ENCODE measurements at places on chromosomes 3 and 15.

DNA sequence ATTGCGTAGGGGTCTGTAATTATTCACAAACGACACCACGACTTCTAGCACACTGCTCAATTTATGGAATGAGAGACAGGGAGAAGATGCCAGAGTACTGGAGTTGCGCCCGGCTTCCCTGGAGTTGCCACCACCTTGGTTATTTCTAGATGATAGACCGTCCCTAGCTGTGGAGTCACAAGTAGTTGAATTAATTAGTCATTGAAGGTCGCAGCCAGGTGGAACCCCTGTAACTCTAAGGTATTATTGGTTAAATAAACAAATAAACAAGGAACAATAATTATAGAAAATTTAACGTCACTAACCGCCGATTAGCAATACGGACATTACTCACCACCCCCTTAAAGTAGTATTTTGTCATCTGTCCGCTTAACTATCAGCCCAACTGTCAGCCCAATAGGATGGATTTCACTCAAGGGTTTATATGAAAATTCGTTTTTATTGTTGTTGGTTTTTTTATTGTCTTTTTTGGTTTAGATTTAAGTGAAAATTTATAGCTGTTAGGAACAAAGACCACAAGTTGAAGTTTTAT is 911 bp upstream of the AZI2 start:
- peak; percentile 51 for DNase-seq

- no peak for DNase-seq
Observed at GRCh38 chr3:56980243-56980642, 80.2 kb upstream of the SPATA12 start.

DNA sequence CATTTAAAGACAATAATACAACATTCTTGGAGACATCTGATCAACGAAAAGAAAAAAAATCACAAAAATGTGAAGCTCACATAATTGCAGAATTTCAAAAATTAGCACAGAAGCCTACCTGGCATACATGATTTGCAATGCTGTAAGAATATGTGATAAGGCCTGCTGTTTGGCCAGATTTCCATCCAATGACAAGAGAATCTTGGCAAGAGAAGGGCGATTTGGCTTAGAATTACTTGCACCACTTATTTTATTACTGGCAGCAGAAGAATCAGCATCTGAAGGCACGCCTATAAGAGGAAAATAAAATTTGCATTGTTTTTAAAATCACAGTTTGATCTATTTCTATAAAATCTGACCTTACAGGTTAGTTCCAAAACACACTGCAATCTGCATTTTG is 70.3 kb upstream of the OCA2 start:
- DNase-seq = no peak

GRCh38 chr3:182914341-182914740 is 66.0 kb downstream of the DCUN1D1 start:
- DNase-seq = no peak

DNA sequence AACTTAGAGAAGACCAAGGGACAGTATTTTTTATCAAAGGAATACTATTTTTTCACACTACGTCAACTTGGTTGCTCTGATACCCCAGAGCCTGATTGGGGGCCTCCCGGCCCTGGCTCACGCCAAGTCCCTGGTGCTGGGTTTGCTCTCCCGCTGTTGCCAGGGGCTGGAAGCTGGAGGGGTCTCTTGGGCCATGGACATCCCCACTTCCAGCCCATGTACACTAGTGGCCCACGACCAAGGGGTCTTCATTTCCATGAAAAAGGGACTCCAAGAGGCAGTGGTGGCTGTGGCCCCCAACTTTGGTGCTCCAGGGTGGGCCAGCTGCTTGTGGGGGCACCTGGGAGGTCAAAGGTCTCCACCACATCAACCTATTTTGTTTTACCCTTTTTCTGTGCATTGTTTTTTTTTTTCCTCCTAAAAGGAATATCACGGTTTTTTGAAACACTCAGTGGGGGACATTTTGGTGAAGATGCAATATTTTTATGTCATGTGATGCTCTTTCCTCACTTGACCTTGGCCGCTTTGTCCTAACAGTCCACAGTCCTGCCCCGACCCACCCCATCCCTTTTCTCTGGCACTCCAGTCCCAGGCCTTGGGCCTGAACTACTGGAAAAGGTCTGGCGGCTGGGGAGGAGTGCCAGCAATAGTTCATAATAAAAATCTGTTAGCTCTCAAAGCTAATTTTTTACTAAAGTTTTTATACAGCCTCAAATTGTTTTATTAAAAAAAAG is 20.3 kb upstream of the BSN start:
- no peak for DNase-seq

DNA sequence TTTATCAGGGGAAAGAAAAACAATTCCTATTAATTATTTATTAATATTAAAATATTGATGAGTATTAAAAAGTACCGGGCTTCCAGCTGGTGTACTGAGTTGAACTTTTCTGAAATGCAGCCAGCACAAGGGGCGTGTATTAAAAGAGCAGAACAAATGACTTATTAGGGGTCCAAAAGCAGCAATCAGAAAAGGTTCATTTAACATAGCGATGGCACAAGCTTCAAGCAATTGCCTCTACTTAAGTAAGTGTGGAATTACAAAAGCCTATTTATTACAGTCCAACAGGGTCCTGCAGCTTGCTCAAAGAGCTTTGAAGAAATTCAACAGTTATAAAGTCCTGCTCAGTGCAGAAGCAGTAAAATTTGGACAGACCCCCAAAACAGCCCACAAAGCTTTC is 285.6 kb downstream of the EPHA3 start:
- DNase-seq = no peak

GRCh38 chr3:133893683-133894352 is 1.9 kb downstream of the RAB6B start:
- no peak for DNase-seq

GRCh38 chr15:77410701-77411618 is 8.9 kb downstream of the PEAK1 start:
- no peak for DNase-seq

DNA sequence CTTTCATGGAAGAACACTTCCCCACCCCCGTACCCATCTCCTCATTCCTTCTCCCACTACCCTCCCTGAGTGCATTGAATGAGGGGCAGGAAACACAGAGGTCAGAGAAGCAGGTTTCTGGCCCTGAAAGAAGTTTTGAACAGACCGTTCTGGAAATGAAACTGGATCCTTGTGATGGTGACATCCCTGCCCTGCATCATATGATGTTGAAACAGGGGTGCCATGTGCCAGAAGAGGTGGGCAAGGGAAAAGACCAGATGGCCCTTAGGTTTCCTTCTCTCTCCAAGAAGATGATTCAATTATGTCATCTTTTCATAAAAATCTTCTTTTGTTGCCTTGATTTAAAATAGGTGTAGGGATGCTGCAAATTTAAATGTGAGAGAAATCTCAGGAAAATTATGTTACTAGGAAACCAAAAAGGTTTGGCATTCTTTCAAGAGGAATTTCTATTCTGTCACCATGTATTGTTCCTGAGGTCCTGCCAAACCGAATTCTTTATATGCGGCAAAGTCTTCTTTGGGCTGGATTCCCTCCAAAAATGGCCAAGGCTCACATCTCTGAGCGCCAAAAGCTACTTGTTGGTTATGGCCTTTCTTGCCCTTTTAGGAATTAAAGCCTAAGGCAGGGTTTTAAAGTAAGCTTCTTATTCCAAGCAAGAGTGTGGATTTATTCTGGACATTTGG is 19.9 kb upstream of the TNFAIP8L3 start:
- no peak for DNase-seq

DNA sequence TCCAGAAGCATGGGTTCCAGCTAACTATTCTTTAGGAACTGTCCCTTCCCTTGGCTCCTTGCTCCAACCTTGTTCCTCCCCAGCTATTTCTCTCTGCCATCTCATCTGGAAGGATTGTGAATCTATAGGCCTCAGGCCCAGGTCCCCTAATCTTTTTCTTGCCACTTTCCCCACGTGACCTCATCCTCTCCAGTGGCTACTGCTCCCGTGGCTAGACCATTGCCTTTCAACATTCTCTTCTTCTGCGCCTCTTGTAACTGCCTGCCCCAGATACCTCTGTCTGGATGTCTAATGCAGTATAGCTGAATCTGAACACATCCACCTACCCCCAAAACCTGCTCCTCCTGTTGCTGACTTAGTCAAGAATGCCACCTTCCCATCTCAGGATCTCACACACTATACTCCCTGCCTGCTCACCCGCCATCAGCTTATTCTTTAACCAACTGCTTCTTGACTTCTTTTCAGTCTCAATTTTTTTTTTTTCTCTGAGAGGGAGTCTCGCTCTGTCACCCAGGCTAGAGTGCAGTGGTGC is 5.2 kb downstream of the GPX1 start:
- no peak for DNase-seq

DNA sequence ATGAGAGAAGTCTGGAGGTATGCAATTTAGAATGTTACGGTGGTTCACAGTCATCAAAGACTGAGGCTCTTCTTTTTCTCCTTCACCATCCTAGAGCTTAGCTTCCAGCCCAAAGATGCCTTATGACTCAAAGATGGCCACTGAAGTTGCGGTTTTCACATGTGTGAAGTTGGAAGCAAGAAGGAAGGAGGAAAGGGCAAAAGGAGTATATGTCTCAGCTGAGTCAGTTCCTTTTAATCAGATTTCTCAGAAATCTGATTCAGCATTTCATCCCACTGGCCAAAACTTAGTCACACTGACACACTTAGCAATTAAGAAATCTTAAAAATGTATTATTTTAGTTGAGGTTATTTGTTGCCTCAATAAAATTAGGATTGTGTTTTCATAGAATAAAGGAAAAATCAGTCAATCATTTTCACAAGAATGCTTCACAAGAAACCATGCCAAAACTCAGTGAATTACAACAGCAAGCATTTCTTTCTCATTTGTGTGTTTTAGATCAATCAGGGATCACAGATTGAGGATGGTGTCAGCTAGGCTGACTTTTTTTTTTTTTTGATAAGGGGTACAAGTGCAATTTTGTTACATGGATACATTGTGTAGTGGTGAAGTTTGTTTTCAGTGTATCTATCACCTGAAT is 211.1 kb upstream of the GADL1 start:
- no peak for DNase-seq

- DNase-seq = no peak
Observed at GRCh38 chr3:61730056-61730455, 168.7 kb downstream of the PTPRG start.

DNA sequence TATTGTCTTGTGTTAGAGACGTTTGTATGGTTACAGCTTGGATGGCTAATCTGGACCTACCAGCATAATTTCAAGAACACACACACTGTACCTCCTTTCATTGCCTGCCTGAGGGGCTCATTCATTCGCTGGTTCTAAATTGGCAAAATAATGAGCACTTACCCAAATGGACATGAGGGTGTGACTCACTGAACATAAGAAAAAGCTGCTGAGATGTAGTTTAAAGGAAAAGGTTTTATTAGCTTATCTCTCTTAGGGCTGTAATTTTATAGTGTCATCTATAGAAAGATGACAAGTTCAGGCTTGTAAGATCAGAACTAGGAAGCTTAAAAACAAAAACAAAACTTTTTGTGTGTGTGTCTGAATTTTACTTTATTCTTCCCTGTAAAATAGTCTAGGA is 120.7 kb upstream of the WNT7A start:
- no peak for DNase-seq

- DNase-seq = no peak
Observed at GRCh38 chr3:29414468-29415224, 133.8 kb downstream of the RBMS3 start.

- no peak for DNase-seq
Observed at GRCh38 chr3:14767245-14768051, 51.3 kb upstream of the FGD5 start.

DNA sequence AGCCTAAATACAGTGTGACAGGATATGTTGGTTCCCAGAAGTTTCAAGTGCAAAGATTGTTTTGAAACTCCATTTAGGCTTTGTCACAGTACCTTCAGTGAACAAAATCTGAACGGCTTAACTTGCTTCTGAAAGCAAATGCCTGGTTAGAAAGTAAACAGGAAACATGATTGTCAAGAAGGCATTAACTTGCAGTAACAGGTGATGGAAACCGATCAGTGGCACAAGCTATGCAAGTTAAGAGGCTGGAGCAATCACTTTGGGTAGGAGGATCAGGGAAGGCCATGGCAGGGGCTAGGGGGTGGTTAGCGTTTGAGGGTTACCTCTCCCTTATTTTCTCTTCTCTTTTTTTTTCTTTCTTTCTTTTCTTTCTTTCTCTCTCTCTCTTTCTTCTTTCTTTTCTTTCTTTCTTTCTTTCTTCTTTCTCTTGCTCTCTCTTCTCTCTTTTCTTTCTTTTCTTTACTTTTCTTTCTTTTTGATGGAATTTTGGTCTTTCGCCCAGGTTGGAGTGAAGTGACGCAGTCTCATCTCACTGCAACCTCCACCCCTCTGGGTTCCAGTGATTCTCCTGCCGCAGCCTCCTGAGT is 2.4 kb downstream of the HYKK start:
- no peak for DNase-seq

- no peak for DNase-seq
Observed at GRCh38 chr15:66886241-66886675, 179.1 kb upstream of the SMAD3 start.

GRCh38 chr3:50323092-50323600 is 601 bp upstream of the HYAL2 start:
- DNase-seq = no peak

DNA sequence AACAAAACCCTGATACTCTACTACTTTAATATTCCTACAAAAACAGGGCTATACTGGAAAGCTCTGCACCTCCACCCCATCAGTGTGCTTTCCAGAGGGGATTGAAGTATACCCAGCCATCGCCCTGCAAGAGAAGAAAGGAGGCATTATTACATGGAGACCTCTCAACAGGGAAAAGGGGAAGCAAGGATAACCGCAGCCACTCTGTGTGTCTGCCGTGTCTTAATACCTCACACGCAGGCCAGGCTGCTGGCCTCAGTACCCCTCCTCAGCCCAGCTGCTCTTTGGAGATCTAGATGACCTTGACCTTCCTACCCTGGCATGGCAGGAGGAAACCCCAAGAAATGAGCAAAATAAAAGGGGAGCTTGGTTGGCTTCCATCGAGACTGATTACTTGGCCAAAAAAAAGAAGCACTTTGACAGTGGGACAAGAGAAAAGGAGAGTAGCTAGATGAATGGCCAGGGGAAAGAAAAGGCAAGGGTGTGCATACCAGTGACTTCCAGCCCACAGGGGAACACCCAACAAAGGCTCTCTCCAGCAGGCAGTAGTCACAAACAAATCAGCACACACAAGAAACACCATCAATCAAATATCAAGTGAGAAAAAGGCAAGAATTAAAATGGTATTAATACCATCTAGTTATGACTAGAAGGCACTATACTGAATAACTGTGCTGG is 129.4 kb downstream of the STT3B start:
- DNase-seq = no peak

DNA sequence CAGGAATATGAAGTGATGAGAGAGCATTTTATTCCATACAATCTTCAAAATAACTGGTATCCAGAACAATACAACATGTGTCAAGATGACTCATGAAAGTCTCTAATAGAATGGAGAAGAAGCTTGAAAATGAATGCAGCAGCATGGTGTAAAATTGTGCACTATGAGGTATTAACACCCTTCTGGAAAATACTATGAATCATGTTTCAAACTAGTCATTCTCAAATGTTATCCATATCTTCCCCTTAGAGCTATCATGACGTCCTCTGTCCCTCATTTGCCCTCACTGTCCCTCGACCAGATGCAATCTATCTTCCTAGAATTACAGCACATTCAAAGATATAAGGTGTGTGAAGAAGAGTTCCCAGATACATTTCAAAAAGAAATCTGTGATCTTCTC is 198.2 kb downstream of the NECTIN3 start:
- DNase-seq = no peak

Measured in substantia nigra (tissue), 51 donors.